ENCODE measurements at places on chromosomes 7 and 10.

GRCh38 chr7:137999496-138000080 lies 2.3 kb downstream of the CREB3L2 start:
- no peak for DNase-seq

GRCh38 chr7:137981668-137982067 lies 20.2 kb downstream of the CREB3L2 start:
- DNase-seq = no peak

- DNase-seq = no peak
Measured at GRCh38 chr10:44948642-44949041, 11.0 kb upstream of the RASSF4 start.

DNA sequence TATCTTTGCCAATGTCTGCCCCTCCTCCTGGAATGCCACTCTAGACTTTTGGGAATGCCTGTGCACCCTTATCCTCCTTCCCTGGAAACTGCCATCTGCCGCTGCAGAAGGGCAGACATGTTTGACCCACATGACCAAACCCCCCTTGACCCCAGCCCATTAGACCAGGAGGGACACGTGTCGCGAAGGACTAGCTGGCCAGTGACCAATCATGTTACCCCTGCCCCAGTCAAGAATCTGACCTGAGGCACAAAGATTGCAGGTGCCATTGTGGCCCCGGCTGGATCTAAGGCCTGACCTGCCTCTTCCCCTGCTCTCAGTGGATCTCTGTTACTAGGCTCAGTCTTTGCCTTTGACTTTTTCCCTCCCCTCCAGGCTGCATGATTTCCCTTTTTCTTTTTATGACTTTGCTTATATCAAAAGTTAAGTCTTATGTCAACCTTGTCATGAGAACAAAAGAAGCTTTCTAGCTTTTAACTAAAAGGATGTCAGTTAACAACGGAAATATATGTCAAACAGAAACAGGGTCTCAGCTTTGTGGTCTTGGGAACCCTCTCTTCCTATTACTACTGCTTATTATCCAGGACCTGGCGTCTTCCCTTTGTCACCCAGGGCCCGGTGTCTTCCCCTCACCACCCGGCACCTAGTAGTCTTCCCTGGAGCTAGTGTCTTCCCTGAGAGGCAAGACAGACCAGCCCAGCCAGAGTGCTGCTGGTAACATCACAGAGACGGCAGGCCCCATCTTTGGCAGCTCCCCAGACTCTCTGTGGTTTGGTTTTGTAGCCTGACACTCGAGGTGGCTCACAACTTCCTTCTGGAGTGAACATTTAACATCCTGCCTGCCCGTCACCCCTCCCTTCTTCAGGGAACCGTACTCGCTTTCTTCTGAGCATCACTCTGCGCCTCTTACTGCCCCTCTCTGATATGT lies 24.4 kb upstream of the PPIF start:
- peak; percentile 68 for DNase-seq

- no peak for DNase-seq
Measured at GRCh38 chr7:22867003-22867402, 44.4 kb upstream of the TOMM7 start.

DNA sequence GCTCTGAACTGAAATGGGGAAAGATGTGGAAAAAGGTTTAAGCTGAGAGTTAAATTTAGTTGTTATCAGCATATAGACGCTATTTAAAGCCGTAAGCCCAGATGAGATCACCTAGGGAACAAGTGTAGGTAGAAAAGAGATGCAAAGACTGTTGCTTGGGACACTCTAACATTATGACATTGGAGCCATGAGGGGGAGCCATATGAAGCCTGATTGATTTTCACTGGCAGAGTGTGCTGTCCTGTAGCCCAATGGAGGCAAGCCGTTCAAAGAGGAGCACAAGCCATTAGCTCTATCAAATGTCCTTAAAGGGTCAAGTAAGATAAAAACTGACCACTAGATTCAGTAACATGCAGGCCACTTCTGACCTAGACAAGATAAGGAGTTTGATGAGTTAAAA lies 223.3 kb downstream of the TWIST1 start:
- DNase-seq = no peak

DNA sequence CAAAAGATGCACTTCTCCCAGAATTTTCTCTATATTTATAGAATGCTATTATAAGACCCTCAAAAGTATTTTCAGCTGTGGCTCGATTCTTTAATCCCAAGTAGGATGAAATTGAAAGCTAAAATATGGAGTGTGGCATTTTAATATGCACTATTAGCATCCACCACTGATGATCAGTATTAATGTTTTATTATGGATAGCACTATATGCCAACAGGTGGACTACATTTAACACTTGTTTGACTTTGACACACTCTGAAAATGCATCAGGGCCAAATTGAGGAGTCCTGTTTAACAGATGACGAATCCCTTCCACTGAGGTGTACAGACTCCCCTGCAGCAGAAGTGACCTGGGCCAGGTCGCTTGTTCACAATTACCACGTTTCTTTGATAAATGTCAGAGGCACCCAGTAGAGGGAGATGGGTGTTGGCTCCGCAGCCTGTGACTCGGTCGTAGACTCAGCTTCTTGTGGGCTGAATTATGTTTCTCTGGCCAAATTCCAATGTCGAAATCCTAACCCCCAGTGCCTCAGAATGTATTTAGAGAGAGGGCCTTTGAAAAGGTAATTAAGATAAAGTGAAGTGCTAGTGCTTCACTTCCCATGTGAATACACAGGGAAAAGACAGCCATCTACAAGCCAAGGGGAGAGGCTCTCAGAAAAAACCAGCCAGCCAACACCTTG lies 48.1 kb downstream of the WIPF3 start:
- DNase-seq = no peak

GRCh38 chr7:24812305-24812945 lies 55.2 kb upstream of the GSDME start:
- peak; percentile 14 for DNase-seq

DNA sequence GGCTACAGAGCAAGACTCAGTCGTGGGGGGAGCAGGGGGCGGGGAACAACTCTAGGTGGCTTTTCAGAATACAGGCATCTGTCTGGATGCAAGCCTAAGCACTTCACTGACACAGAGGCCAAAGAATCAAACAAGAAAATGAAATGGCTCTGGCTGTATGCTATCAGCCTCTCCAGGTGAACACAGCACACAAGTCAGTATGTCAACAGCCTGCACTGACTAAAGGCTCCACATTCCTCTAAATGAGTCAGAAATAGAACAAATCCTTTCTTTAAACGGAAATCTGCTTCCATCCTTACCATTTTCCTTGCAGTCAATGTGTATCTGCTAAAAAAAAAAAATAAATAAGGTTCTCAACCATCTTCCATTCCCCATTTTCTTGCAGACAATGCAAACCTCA lies 88.3 kb downstream of the ARMH3 start:
- no peak for DNase-seq

- DNase-seq = no peak
Measured at GRCh38 chr7:134997214-134997885, 11.0 kb downstream of the AGBL3 start.

DNA sequence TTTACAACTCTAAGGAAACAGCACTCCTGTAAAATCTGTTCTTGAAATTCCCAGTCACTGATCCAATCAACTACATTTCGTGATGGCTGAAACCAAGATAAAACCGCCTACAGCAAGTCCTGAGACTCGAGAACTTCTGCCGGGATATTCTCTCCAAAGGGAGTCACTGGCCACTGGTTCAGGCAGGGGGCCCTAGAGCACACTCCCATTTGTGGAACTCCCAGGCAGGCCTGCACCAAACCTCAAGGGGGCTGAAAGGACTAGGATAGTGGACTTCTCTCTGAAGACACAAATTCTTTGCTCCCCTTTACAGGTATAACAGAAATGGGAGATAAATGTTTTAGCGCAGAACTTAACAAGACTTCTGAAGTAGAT lies 16.3 kb downstream of the CYTH3 start:
- no peak for DNase-seq

GRCh38 chr10:71209731-71210541 lies 2.4 kb upstream of the UNC5B start:
- DNase-seq = no peak

Data from stimulated activated CD8-positive, alpha-beta memory T cell treated with anti-CD3 and anti-CD28 coated beads, Interleukin-7, amount 100 ng/mL, for 4 hours (primary cell).